ENCODE measurements at places on chromosomes 13 and 19.

GRCh38 chr13:59342400-59342799, 821.3 kb downstream of the DIAPH3 start:
- no peaks in the 10 kb centered on the region for H3K4me1 ChIP-seq
- no peaks in the 10 kb centered on the region for H3K27me3 ChIP-seq
- H3K36me3 ChIP-seq: no peaks in the 10 kb centered on the region
- H3K27ac ChIP-seq: no peak overlapping the region
- DNase-seq: no peak

GRCh38 chr19:13037161-13037560, 41.9 kb downstream of the NFIX start:
- H3K4me3 ChIP-seq: no peak overlapping the region
- no peaks in the 10 kb centered on the region for H3K4me1 ChIP-seq
- H3K27ac ChIP-seq: no peak overlapping the region
- H3K36me3 ChIP-seq: no peaks in the 10 kb centered on the region
- no peaks in the 10 kb centered on the region for H3K27me3 ChIP-seq

- H3K27me3 ChIP-seq: no peaks in the 10 kb centered on the region
- DNase-seq: no peak
- H3K27ac ChIP-seq: no peak overlapping the region
- no peaks in the 10 kb centered on the region for H3K36me3 ChIP-seq
- H3K4me1 ChIP-seq: no peaks in the 10 kb centered on the region
Measured at GRCh38 chr13:47798906-47799305, 202.2 kb downstream of the SUCLA2 start.

DNA sequence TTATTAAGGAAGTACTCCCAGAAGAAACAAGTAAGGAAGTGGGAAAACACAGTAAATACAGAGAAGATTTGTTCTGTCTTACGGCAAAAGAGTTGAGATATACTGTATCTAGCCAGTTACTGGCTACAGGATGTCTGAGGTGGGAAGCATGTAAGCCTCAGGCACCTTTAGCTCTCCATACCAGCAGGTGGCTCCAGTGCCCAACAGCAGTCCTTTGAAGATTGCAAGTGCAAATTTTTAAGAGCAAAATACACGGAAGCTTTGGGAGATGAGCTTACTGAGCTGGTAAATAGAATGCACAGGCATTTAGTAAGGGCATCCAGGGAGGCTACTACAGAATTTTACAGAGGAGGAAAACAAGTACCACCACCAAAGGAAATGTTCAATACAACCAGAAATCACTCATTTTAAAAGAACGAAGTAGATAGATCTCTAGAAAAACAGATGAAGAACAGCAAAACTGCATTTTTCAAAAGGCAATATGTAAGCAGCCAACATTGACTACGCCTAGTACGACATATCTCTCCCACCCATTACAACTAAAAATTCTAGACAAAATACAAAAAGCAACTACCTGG, 57.9 kb upstream of the VSTM2B start:
- H3K36me3 ChIP-seq: no peaks in the 10 kb centered on the region
- H3K4me1 ChIP-seq: no peaks in the 10 kb centered on the region

DNA sequence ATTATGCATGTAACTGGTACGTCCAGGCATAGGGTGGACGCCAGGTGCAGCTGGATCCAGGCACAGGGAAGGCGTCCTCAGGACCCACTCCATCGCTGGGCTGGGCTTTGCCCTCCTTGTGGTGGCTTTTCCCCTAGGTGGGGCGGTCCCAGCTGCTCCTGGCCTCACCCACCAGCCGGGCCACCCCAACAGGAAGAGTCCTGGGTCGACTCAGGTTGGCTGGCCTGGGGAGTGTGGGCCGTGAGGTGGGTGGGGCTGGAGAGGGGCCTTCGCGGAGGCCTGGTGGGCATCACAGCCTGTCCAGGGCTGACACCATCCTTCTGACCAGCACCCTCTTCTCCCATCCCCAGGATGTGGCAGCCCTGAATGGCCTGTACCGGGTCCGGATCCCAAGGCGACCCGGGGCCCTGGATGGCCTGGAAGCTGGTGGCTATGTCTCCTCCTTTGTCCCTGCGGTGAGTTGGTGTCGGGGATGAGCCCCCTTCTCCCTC, 3.2 kb upstream of the GARIN5A start:
- H3K4me1 ChIP-seq: peaks cover 25% of the 10 kb centered on the region
- H3K27me3 ChIP-seq: no peaks in the 10 kb centered on the region
- no peak overlapping the region for H3K4me3 ChIP-seq
- H3K27ac ChIP-seq: peak overlapping the region; percentile 3

DNA sequence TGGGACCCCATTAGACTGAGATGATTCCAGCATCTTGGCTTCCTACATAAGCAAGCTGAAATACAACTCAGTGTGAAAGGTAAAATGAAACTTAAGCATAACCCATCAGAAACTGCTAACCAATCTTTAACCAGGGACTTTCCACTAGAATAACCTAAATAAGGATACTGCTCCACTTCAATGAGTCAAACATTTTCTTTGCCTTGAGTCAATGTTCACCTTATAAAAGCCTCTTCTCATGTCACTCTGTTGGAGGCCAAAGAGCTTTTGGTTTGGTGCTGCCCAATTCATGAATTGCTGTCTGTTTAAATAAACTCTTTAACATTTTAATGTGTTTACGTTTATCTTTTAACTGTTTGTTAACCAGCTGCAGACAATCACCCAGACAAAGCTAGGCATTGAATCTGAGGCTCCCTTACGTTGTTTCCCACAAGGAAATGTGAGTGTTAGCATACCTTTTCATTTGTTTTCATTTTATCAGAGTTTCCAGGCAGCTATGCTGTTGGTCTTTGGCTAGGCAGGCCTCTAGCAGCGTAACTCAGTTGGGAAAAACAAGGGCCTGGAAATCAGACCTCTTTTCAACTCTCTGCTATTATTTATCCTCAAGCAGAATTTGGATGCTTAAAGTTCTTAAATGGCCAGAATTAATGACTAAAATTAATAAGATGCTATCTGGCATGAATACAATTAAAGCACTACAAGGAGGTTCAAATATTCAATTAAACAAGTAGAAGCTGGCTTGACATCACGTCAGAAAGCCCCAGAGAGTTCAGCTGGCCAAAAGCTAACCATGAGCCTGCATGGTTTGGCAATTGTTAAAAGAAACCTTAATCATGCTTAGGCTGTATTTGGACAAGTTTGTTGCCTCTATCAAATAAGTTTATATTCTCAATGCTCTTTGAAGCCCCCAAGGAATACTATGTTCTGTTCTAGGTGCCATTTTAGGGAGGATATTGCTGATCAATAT, 200.2 kb downstream of the DCLK1 start:
- H3K27ac ChIP-seq: no peak overlapping the region
- no peak for DNase-seq
- no peak overlapping the region for H3K4me3 ChIP-seq
- no peaks in the 10 kb centered on the region for H3K27me3 ChIP-seq

Data from CD4-positive, alpha-beta memory T cell (primary cell).